Activated CD8-positive, alpha-beta memory T cell treated with anti-CD3 and anti-CD28 coated beads, Interleukin-2, amount 50 U/mL, for 4 hours (primary cell): ENCODE measurements at places on chromosomes 5 and 9.

GRCh38 chr5:95365302-95366095, 25.7 kb upstream of the FAM81B start:
- DNase-seq: no peak

GRCh38 chr5:89584339-89584956, 701.5 kb upstream of the MEF2C start:
- no peak for DNase-seq

GRCh38 chr5:24005384-24005783, 498.0 kb downstream of the PRDM9 start:
- DNase-seq: no peak

- DNase-seq: no peak
These were observed 142.0 kb downstream of the ZCCHC7 start for GRCh38 chr9:37262410-37262809.

DNA sequence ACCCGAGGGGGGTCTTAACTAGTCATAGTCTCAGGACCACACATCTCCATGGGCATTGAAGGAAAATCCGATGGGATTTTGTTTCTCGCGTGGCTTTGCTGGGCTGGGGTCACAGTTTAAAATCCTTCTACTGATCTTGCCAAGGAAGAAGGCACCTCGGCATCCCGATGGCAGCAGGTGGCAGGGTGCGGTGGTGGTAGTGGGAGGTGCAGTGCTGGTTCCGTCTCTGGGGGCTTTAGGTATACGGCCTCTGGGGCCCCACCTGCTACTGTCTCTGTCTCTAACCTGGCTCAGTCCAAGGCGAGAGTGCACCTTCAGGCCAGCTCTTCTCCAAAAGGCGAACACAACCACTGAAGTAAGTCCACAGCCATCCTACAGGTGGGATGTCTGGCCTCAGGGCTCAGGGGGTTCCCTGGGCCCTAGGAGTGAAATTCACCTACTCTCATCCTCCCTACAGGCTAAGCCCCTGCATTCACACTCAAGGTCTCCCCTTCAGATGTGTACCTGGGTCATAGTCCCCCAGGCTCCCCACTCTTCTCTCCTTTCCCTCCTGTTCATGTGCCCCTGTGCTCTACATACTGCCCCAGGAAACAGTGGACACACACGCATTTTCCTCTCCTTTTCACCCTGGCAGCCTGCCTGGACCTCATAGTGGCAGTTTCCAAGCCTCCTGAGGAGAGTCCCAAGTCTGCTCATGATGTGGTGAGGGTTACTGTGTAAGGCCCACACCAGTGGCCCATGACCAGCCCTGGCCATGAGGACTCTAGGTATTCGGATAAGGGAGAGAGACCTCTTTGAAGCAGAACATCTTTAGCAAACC, 736 bp upstream of the FCN2 start:
- DNase-seq: no peak

DNA sequence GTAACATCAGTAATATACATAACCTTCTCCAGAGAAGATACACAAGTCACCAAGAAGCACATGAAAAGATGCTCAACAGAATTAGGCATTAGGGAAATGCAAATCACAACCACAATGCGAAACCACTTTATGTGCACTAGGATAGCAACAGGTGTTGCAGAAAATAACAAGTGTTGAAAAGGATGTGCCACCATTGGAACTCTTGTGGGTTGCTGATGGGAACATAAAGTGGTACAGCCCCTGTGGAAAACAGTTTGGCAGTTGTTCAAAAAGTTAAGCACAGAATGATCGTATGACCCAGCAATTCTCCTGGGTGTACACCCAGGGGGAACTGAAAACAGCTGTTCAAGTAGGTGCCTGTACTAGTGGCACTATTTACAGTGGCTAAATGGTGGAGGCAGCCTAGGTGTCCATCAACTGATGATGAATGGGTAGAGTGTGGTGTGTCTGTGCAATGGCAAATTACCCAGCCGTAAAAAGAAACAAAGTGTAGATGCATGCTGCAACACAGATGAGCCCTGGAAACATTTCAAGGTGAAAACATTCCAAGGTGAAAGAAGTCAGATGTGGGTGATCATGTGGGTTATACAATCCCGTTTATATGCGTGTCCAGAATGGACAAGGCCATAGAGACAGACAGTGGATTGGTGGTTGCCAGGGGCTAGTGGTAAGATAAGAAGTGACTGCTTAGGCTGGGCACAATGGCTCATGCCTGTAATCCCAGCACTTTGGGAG, 27.2 kb downstream of the CCDC69 start:
- DNase-seq: no peak

GRCh38 chr5:163478126-163478981, 17.9 kb downstream of the HMMR start:
- DNase-seq: no peak

- no peak for DNase-seq
These were observed 94.6 kb downstream of the KDM4C start for GRCh38 chr9:6852243-6852963.

DNA sequence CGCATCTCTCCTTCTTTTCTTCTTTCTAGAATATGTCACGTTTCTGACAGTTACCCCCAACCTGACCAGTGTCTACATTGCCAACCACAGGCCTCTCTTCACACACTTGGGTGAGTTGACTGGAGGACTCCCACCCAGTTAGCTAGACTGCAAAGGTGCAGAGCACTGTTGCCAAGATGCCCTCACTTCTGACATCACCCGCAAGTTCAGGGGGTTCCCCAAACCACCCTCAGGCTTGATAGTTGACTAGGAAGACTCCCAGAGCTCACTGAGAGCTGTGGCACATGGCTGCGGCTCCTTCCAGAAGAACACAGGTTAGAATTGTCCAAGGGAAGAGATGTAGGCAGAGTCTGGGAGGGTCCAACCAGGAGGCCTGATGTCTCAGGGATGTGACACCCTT, 17.2 kb downstream of the ADAMTS13 start:
- DNase-seq: no peak

DNA sequence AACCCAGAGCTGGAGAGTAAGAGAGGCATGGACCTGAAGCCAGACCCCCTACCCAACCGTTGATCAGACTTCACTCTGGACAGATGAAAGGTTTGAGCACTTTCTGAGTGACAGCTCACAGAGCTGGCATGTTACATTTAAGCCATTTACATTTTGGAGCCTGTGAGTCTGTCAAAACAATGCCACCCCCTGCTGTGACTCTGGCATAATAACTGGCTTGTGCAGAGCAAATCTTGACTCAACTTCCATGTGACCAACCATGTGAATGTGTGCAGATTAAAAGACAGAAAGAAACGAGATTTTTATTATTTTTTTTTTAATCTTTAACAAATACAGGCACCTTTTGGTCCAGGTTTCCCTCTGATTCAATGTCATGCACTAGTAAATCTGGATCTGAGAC, 48.5 kb downstream of the MFAP3 start:
- no peak for DNase-seq

DNA sequence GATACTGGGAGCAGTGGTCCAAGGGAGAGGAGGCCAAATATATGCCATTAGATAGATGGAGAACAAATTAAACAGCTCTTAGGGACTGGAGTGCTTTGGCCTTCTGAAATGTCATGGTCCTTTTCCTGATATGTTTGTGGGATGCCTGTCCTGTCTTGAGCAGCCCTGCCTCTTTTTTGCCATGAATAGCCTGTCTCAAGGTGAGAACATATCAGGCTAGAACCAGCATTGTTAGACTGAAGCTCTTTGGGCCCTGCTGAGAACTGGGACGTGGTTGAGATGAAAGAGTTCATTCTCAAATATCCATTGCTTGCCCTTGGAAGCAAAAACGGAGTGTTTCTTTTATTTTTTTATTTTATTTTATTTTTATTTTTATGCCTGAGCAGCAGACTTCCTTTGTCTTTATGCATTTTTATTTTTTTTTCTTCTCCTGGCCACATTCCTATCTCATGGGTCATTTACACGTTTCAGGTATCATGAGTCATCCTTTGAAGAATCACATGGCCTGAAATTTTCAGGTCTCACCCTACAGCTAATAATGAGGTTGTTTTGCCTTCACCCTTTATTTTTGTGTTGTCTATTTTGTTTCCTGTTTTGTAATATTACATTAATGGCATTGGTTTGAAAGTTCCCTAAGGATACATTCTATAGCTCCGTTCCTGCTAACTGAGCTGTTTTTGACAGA, 371.4 kb downstream of the PSAT1 start:
- no peak for DNase-seq

- DNase-seq: no peak
These were observed 19.6 kb downstream of the LPCAT1 start for GRCh38 chr5:1504069-1504595.

DNA sequence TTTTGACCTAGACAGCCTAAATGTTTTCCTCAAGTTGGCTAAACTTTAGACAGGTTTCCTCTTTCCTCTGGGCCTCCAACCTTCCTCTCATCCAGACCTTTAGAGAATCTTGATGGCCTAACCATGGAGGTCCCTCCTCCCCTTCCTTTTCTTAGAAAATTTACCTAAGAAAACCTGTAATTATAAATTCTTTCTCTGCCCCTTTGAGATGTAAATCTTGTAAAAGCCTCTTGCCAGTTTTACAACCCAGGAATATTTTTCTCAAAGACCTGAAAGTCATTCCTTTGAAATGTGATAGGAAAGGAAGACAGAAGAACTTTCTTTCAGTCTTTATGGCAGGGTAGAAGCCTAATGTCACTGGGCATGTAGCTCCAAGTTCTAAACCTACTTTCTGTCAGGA, 1752.6 kb upstream of the C9orf72 start:
- no peak for DNase-seq

DNA sequence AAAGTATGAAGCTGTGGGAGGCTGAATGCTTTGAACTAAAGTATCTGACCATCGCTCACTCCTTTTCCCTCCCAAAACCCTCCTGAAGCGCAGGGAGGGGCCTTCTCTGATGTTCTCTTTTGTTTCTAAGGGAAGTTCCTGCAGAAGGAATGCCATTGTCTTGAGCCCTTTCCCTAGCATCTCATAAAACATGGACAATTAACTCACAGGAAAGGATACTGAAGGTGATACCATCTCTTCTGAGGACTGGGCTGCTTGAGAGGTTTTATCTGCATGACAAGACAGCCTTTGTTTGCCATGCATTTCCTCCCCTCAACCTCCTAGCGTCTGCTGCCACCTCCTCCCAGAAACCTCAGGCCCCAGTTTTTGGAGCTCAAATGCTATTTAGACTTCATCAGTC, 4.3 kb upstream of the RMND5B start:
- no peak for DNase-seq
